ENCODE measurements at places on chromosomes 13 and 19.

DNA sequence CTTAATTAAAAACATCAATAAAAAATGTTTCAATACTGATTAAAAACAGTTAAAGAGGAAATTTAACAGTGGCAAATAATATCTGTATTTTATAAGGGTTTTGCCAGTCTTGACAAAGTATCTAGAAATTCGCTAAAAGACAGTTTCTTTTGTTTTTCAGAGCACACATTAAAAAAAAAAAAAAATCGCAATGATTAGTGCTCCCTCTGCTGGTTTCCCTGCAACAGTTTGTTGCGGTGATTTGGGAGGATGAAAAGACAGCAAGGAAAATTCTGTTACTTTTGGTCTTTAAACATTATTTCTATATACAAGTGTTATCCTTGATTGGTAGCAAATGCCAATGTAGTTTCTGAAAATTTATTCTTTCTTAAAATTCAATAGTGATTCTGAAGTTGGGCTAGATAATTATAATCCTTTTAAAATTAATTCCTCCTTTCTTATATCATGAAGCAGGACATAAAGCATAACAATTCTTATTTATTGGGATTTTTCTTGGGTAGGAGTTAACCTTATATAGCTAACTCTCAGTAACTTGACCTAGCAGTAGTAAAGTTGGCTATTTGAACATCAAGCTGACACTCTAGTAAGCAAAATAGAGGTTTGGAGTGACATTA, 23.1 kb upstream of the SPRY2 start:
- no peak for DNase-seq

DNA sequence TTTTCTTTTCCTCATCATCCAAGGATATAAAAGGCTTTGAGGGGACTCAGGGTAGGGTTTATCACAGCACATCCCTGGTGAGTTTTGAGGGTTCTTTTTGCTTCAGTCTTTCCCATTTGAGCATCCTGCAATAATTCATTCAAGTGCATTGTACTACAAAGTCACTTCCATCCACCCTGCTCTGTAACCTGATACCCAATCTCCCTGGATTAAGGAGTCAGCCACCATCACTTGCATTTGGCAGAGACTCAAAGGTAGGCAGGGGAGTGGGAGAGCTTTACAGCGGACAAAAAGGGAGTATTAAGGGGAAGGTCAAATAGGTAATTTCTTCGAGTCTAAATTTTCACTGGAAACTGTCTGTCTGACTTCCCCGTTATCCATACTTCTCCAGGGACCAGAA, 216.1 kb upstream of the TMTC4 start:
- no peak for DNase-seq

GRCh38 chr13:113668491-113668971, 1.5 kb downstream of the GRK1 start:
- no peak for DNase-seq

- no peak for DNase-seq
Observed at GRCh38 chr13:100254002-100254401, 165.1 kb downstream of the PCCA start.

GRCh38 chr19:58294743-58295374, 10.3 kb upstream of the ERVK3-1 start:
- DNase-seq: no peak

DNA sequence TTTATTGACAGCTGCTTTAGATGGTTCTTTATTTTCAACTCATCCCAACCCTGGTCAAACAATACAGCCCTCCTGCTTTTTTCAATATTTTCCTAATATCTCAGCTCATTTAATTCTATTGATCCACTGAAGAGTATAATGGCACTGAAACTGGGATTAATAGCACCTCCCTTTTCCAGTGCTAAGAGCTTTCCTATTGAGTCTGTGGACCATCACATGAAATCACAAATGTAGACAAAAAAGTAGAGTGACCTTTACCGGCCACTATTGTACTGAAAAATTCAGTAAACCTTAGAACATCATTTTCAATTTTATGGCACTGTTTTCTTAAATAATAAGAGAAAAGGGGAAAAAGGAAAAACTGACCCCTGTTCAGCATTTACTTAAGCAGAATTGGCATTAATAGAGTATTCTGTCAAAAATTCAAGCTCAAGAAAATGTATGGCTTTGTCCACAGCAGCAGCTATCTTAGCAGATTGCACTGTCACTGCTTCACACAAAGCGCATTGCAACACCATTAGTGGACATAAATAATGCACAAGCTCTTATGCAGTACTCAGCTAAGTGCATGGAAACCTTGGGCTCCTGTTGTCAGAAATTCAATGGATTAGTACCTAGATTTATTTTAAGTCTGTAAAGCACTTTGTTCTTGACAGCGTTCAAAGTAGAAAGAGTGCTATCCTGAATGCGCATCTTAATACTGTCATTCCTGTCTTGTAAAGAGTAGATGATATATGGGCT, 851.0 kb upstream of the KLHL1 start:
- DNase-seq: no peak

- no peak for DNase-seq
Observed at GRCh38 chr13:61247149-61247936, 168.3 kb downstream of the PCDH20 start.

DNA sequence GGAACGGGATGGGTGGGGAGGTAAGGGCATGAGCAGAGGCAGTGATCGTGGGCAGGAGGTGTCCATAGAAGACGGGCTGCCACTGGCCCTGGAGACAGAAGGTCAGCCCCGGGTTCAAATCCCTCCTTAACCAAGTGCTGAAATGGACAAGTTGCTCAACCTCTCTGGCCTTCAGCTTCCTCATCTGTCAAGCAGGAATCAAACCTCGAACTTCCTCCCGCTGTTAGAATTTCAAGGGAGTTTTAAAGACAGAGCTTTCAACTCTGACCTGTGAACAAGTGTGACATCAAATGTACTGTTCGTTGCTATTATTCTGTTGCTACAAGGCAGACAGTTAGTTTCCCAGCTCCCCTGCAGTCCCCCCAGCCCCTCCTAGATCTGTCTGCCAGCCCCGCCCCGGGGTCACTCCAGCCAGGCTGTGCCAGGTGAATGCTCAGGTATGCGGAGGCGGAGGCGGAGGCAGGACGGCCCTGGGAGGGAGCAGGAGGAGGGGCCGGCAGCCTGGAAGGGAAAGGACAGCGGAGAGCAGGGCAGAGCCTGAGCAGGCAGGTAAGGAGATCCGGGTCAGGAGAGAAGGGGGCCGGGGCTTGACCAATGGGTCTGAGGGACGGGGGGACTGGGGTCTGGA, at the start of gene EPS8L1:
Gene EPS8L1, plus strand, starts transcription at position 499 of the 628 bp plus-strand sequence. CDS start 576 bp downstream, outside the sequence.
- no peak for DNase-seq

DNA sequence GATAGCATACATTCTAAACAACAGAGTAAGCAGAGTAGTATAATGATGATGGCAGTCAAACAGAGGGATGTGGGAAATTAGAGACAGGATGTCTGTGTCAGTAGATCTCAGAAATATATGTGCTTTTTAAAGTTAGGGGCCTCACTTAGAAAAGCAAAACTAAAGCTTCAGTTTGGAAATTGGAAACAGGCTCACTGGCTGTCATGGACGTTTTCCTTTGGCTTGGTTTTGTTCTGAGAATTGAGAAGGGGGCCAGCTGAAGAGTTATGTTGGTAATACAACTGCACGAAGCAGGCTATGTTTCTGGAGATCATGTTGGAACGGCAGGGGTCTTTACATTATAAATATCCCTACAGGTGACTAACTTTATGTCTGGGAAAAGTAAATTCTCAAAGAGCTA, 261.3 kb downstream of the LMO7 start:
- no peak for DNase-seq

- no peak for DNase-seq
Observed at GRCh38 chr19:47490847-47491246, 6.8 kb upstream of the KPTN start.

Measured in activated CD4-positive, alpha-beta T cell treated with anti-CD3 and anti-CD28 coated beads, Interleukin-2, amount 50 U/mL, for 24 hours (primary cell).